Caco-2 (cell line): ENCODE measurements at places on chromosomes 4 and X. TPM values are rescaled to one million over a fixed set of nuclear protein-coding genes. Genes with fewer than 3 reads are reported as not detected.

GRCh38 chr4:159937595-159937994 is 834.7 kb downstream of the RAPGEF2 start:
- no peak overlapping the region for H3K4me3 ChIP-seq
- H3K27ac ChIP-seq: no peak overlapping the region
- no peak for DNase-seq
- no peaks in the 10 kb centered on the region for H3K4me1 ChIP-seq
- no peaks in the 10 kb centered on the region for H3K27me3 ChIP-seq

Gene PRRG3
- total RNA-seq: not detected in 2 replicates

Gene H2AZ1
- 430 and 457 TPM in 2 replicates for total RNA-seq

Gene FAM236B
- total RNA-seq: not detected in 2 replicates

Gene DOCK11
- 2.7 TPM in 2 replicates for total RNA-seq
